ENCODE measurements at places on chromosomes 2 and 18. TPM values are rescaled to one million over a fixed set of nuclear protein-coding genes. Genes with fewer than 3 reads are reported as not detected.

- no peak for DNase-seq
Measured at GRCh38 chr18:2536063-2536462, 35.2 kb downstream of the METTL4 start.

DNA sequence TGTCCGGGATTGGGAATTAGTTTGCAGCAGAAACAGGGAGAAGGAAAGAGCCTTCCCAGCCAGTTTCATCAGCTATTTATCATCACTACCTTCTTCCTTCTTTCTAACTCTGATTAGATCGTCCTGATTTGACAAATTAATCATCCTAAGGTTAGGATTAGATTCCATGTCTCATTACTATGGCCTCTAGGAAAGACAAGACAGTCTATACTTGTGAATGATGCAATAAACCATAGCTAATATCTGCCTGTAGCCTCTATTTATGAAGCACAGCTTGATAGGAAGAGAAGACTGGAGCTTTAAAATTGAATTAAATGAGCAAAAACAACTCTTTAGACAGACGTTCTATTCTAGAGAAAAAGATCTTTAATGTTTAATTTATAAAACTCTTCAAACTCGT lies 25.2 kb upstream of the FRZB start:
- no peak for DNase-seq

DNA sequence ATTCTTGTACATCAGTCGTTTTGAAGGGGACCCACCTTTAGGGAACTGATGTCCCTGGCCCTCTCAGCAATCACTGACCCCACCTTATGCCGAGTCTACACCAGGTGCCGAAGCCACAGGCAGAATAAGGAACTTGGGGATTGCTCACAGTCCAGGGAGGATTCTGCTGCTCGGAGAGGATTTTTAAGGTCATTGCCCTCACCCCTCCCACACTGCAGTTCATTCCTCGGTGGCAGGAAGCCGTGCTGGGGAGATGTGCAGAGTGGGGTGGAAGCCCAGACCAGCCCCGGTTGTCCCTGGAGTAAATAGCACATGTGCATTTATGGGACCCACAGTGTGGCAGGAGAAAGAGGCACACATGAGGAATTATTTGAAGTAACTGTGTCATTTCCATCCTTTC lies 50.4 kb downstream of the PLB1 start:
- no peak for DNase-seq

DNA sequence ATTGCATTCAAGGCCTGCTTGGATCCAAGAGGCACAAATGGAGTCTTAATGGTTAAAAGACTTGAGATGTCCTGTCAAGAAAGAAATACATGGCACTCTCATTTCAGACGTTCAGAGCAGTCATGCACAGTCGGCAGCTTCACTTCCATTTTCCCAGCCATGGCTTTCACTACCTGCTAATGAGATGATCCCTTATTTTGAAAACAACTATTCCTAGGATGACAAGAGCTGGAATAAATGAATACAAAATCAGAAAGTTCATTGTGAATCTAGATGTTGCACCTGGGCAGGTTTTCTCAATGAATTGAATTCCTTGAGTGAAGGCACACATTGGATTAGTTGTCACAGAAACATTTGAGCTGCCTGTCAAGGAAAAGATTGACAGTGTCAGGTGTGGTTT lies 25.7 kb downstream of the ABCG5 start:
- no peak for DNase-seq

SPHKAP gene
- total RNA-seq, result not detected

LYG2 gene
- not detected for total RNA-seq

TMEM198 gene
- total RNA-seq, result not detected
